Left lobe of liver (tissue), 2 donors: ENCODE measurements at places on chromosomes 7 and 10. TPM values are rescaled to one million over a fixed set of nuclear protein-coding genes. Genes with fewer than 3 reads are reported as not detected.
A peak's percentile ranks its signal among the peaks of the same experiment; 100 is the strongest.

SORCS3 gene
- not detected for total RNA-seq

NCF1 gene
- 1.0 TPM for total RNA-seq

NYAP1 gene
- 0.38 TPM for total RNA-seq

SPDYE8 gene
- total RNA-seq: not detected

CDHR3 gene
- 7.7 TPM for total RNA-seq

CCSER2 gene
- total RNA-seq: 13.9 TPM

FGL2 gene
- total RNA-seq: 6.1 TPM

LMBR1 gene
- 28.7 TPM for total RNA-seq

GATAD1 gene
- total RNA-seq: 12.5 TPM

SFXN4 gene
- total RNA-seq: 17.8 TPM

DNAJC12 gene
- 14.3 TPM for total RNA-seq

AKR1D1 gene
- total RNA-seq: 206 TPM

GLUD1 gene
- total RNA-seq: 524 TPM

CDC14C gene
- not detected for total RNA-seq

ASIC3 gene
- total RNA-seq: 2.2 TPM

OR13A1 gene
- not detected for total RNA-seq

- no peak for DNase-seq
Observed at GRCh38 chr10:86048973-86049372, 317.6 kb downstream of the GRID1 start.

DNA sequence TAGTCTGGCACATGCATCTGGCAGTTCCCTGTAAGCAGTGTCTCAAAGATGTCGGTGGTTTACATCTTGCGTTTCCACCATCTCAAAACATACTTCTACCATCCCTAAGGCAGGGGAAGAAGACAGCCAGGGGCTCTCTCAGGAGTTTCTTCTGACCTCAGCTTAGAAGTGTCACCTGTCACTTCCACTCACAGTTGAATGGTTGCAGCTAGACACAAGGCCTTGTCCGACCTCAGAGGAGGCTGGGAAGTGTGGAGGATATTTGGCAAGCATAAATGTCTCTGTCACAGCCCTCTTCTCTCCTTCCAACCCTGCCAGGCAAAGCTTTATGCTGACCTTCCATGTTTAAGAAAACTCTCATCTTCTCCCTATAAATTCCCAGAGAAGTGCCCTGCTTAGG lies 193.3 kb downstream of the HERPUD2 start:
- DNase-seq: no peak

GRCh38 chr10:118020365-118020764 lies 26.4 kb downstream of the RAB11FIP2 start:
- no peak for DNase-seq

DNA sequence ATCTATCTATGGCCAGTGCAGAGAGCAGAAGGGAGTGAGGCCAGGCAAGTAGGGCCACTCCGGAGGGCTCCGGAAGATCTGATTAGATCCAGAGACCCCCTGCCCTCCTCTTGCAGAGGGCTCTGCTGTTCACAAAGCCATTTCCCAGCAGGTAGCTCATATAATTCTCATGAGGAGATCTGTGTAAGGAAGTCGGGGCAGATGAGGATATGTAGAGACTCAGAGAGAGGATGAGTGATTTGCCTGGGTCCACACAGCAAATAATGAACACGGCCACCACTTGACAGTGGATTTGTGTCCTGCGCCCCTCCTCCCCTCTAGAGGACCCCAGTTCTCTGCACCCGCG lies 2.6 kb downstream of the MUC12 start:
- no peak for DNase-seq

GRCh38 chr7:137331378-137331777 lies 12.2 kb downstream of the PTN start:
- DNase-seq: no peak

GRCh38 chr7:151940048-151940811 lies 16.0 kb upstream of the GALNTL5 start:
- DNase-seq: no peak

DNA sequence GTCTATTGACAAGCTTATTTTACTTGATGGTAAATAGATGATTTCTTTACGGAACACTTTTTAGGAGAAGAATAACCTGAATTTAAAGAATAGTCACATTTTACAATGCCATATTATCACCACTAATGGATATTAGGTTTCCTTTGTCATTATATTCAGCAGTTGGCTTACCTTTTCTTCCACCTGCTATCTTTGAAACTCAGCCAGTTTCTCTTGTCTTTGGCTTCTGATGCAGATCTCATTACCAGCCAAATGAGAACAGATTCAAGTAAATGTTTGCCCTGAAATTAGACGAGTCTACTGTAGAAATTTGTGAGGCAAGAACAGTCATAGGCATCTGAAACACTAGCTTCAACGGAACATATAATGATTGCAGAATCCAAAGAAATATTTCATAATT lies 85.5 kb upstream of the OIT3 start:
- no peak for DNase-seq

- no peak for DNase-seq
Observed at GRCh38 chr7:17626235-17626634, 314.1 kb downstream of the SNX13 start.

DNA sequence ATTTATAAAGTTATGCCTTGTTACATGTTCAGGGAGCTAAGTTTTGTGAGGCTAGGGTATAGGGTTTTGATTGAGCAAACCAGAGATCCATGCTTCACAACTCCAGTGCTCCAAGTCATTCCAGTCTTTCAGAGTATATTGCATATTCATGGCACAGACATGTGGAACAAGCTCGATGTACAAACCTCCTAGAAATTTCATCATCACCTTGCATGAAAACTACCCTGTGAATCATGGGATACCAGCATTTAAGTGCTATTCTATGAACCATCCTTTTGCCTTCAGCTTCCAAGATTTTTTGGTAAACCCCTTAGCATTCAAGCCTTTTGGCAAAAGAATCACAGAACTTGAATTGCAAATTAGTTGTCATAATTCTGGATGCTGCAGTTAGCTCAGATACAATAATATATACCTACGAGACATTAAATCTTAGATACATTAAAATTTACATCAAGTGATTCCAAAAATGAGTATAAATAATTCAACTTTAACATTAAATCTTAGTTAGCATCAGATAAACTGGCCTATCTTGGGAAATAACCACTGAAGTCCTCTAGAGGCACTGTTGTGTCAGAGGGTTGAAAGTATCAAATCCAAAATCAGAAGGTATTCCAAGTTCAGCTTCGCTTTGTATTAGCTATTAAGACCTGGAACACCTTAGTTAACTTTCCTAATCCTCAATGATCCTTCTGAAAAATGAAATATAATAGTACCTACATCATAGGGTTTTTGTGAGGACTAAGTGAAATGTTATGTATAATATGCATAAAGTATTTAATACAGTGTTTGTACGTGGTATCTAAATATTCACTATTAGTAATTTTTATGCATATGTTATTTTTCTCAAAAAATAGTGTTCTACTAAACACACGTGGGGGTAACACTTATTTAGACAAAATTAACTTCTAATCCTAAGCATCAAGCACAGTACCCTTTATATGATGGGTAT lies 55.5 kb upstream of the CABCOCO1 start:
- DNase-seq: no peak

DNA sequence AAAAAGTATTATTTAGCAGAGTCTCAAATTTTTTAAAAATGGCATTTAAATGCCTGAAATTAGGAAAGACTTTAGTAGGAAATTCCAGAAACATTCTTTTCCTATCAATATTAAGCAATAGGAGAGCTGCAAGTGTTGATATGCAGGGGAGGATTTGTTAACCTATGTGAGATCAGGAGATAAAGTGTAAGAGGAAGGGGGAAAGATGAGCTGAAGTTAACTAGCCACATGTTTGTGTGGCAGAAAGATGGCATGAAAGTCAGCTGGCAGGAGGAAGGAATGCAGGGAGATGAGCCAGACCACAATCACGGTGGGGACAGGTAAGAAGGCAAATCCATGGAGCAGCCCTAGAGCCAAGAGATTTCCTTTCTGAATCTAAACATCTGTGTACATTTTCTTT lies 303.6 kb downstream of the MAGI2 start:
- no peak for DNase-seq

- DNase-seq: no peak
Observed at GRCh38 chr10:20334559-20334958, 518.3 kb downstream of the PLXDC2 start.

DNA sequence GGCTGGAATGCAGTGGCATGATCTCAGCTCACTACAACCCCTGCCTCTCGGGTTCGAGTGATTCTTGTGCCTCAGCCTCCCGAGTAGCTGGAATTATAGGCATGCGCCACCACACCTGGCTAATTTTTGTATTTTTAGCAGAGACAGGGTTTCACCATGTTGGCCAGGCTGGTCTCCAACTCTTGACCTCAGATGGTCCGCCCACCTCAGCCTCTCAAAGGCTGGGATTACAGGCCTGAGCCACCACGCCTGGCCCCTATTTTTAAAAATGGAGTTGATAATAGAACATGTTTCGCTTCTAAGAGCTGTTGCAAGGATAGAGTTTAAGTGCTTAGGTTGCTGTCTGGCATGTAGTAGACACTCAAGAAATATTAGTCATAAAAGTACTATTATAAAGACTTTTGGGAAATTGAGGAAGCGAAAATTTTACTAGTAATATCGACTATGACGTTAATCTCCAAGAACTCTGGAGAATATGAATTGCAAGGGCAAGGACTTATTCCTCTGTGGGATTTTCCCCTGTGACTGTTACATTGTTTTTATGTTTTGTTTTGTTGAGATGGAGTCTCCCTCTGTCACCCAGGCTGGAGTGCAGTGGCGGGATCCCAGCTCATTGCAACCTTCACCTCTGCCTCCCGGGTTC lies 7.9 kb downstream of the GTF2I start:
- DNase-seq: no peak

DNA sequence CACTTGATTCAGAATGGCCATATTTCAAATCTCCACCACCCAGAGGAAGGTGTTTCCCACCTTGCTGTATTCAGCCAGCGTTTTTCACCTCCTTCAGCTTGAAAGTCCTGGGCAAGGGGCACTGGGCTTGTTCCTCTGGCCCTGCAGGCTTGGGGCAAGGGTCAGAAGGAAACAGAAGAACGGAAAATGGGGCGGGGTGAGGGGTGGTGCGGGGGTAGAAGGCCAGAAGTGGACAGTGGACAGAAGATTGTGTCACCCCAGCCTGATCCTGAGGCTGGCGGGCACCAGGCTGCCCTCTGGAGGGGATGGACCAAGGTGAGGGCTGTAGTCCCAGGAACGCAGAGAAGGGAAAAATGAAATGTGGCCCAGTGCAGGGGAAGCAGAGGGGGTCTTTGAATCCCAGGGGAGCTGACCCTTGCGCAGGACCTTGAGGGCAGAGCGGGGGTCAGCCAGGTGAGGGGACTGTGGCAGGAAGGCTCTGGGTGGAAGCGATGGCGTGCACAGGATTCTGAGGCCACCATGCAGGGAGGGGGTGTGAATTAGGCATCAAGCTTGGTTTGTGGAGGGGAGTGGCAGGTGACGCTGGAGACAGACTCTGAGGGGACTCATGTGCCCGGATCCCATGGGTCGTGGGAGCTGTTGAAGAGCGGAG lies 23.0 kb downstream of the TMEM120A start:
- DNase-seq: peak; percentile 89

DNA sequence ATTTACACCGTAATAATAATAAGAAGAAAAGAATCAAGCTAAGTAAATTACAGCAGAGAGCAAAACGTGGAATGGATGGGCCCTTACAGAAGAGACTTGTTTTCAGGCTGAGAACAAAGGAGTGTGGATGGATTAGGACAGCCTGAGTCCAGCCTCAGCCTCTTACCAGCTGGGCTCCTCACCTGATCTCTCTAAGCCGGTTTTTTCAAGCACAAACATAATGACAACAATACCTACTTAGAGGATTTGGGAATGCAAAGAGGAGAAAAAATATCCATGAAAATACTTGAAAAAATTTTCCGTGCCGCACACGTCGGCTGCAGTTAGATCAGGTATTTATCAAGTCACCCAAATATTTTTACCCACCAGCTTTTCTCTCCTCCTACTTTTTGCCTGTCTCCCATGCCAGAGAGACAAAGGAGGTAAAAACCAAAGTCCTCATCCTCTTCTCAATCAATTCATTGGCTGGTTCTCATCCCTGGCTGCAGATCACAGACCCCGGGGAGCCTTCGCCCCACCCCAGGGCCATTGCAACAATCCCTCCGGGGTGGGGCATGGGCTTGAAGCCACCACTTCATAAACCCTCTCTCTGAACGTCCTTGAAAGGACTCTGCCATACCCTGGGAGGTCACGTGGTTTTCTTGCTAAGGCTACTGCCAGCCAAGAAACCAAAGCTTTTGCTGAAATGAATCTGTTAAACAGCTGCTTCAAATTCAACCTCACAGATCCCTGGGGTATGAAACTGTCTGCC lies 29.7 kb upstream of the GTF2I start:
- DNase-seq: peak; percentile 77

GRCh38 chr7:90768301-90768700 lies 172.2 kb downstream of the CDK14 start:
- DNase-seq: no peak

DNA sequence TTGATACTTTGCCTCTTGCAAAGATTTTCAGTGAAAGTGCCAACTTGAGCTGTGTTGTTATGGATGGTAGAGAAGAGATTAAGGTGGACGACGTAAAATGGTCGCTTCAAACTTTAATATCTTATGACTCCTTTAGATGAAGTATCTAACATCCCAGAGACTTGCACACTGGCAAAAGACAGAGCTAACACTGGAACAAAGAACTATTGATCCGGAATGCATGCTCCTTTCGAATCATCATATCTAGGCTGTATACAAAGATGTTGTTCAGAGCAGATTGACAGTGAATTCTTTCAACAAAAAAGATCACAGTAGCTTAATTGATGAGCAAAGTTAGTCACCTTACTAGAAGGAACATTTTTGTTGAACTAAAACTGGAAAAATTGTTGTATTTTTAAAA lies 592.7 kb downstream of the NXPH1 start:
- DNase-seq: no peak

- peak; percentile 31 for DNase-seq
Observed at GRCh38 chr10:3408603-3409365, 236.2 kb upstream of the PITRM1 start.

DNA sequence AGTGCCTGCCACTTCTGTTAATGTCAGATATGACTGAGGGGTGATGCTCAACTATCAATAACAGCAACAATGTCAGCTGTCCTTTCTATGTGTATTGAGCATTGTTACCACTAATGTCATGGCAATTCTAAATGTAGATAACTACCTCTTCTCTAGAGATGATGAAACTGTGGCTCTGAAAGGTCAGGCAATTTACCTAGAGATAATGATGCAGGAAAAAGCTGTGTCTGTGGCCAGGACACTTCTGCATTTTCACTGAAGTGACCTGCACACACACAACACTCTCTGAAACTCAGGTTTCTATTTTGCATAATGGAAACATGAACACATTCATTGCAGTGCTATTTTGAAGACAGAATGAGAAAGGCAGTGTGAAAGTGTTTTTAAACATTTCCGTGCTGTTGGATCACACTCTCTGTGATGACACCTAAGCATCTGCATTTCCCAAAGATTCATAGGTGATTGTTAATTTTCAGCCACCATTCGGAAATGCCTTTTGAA lies 148.2 kb downstream of the KCND2 start:
- DNase-seq: no peak
